ENCODE measurements at places on chromosomes 7 and 10.
A peak's percentile ranks its signal among the peaks of the same experiment; 100 is the strongest.

DNA sequence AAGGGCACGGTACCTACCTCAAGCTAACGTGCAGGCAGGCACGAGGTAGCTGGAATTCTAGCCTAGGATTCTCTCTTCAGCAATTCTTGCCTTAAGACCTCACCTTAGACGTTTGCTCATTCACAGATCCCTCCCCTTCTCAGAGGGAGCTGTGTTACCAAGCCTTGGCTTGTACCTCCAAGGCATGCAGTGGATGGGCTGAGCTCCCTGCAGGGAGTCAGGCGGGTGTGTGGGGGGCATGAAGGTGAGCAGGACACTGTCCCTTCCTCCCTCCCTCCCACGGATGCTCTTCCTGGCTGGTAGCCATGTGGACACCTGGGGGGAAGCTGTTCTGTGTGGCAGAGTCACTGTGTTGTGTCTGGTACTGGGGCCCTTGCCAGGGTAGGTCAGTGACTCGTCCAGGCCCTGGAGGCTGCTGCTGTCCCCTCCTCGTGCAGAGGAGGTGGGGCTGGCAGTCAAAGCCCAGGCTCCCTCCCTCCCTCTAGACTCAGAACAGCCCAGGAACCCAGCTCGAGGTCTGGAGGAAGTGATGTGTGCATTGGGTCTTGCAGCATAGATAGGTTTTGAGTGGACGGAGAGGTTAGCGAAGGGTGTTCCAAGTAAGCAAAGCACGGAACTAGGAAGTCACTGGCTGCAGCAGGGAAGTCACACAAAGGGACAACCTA, 222.2 kb upstream of the SH2B2 start:
- DNase-seq, result peak; percentile 90

GRCh38 chr10:31101123-31101522, 69.5 kb upstream of the ZNF438 start:
- DNase-seq, result peak; percentile 99

- DNase-seq, result no peak
These were observed 148.7 kb downstream of the C7orf25 start for GRCh38 chr7:42763137-42763551.

DNA sequence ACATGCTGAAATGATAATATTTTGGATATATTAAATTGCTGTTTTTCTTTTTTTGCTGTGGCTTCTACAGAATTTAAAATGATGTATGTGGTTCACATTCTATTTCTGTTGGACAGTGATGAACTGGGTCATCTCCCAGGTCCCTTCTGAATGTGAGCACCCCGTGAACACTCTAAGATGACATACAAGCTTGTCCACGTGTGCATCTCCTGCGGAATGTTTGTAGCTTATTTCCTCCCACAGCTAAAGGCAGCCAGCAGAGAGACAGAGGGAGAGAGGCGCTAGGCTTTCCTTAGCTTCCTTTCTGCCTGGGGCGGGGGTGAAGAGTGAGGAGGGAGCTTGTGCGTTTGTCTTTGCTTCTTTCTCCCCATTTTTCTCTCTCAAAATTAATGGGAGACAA, 219.1 kb downstream of the EMX2 start:
- DNase-seq, result no peak

- no peak for DNase-seq
These were observed 4.8 kb downstream of the FEZF1 start for GRCh38 chr7:122299624-122300210.

- no peak for DNase-seq
These were observed 454.9 kb downstream of the DNAJB6 start for GRCh38 chr7:157791666-157792065.

DNA sequence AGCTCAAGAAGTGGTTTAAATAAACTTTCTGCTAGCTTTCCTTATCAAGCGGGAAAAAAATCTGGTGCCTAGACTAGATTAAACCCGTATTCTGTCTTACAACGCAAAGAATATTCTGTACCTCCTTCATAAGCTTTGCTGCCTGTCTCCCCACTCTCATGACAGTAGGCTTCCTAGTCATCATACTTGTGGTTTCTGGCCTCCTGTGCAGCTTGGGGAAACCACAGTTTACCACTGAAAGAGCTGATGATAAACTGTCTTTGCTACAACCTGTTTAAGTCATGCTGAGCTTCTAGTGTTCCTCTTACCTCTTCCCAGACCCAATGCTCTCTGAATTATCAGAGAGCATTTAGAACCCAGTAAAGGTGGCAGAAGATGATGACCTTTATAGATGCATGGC, 55.0 kb downstream of the PODXL start:
- peak; percentile 75 for DNase-seq

GRCh38 chr7:156006024-156006423, 193.8 kb upstream of the SHH start:
- DNase-seq, result no peak

GRCh38 chr10:111034598-111035310, 42.1 kb upstream of the ADRA2A start:
- DNase-seq, result peak; percentile 14

GRCh38 chr7:34078864-34079263, 173.5 kb downstream of the BMPER start:
- DNase-seq, result no peak

- DNase-seq, result peak; percentile 89
These were observed 33.4 kb upstream of the PLPP4 start for GRCh38 chr10:120423431-120424197.

GRCh38 chr10:5285186-5285585, 79.6 kb upstream of the UCN3 start:
- no peak for DNase-seq

- no peak for DNase-seq
These were observed 178.7 kb upstream of the PRSS58 start for GRCh38 chr7:142436601-142437000.

GRCh38 chr10:46239247-46239646, 47.5 kb upstream of the ANTXRL start:
- no peak for DNase-seq

DNA sequence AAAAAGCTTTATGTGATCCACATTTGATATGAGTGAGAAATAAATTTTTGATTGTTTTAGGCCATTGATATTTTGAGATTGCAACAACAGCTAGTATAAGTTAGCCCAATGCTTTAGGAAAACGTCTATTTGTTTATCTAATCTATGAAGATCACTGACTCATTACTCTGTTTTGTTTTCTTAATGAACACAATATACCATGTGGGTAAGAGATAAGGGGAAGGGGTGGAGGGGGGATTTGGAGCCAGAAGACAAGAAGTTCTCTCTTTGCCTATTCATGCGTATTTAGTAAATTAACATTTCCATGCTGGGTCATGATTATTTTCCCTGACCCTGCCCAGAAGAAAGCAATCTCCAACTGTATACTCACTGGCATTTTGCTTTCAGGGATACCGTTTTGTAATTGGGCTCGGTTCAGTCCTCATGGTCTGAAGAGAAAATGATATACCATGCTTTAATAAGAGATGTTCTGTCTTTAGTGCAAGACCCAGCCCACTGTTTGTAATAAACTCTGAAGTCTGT, 359.5 kb upstream of the NPSR1 start:
- no peak for DNase-seq

GRCh38 chr7:149664666-149665065, 108.7 kb downstream of the ZNF467 start:
- DNase-seq, result peak; percentile 39

GRCh38 chr7:79837915-79838314, 296.7 kb upstream of the GNAI1 start:
- DNase-seq, result no peak

GRCh38 chr10:112135604-112136003, 48.0 kb downstream of the GPAM start:
- no peak for DNase-seq

DNA sequence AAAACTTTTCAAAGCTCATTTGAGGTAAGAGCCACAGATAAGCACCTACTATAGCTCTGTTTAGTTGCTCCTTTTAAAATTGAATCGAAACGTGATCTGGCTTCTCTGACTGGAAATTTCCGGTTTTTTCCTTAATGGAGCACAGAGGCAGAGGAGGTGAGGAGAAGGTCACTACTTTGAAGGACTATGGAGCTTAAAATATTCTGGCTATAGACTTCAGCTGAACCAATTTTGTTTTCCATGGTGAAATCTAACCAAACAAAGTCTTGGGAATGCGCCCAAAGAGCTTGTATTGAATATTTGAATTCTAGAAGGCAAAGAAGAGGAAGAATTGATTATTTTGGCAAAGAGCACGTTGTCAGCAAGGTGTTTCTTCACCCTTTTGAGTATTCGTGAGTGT, 711.1 kb downstream of the SUGCT start:
- DNase-seq, result no peak

DNA sequence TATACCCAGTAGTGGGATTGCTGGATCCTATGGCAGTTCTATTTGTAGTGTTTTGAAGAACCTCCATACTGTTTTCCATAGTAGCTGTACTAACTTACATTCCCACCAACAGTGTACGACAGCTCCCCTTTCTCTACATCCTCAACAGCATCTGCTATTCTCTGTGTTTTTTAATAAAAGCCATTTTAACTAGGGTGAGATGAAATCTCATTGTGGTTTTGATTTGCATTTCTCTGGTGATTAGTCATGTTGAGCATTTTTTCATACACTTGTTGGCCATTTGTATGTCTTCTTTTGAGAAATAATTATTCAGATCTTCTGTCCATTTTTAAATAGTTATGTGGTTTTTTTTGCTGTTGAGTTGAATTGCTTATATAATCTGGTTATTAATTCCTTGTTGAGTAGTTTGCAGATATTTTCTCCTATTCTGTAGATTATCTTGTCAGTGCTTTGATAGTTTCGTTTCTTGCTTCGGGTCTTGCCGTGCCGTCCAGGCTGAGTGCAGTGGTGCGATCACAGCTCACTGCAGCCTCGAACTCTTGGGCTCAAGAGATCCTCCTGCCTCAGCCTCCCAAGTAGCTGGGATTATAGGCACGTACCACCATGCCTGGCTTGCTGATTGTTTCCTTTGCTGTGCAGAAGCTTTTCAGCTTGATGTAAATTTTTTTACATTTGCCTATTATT, 12.0 kb downstream of the MTG1 start:
- peak; percentile 29 for DNase-seq

- no peak for DNase-seq
These were observed 46.9 kb downstream of the ZNF518A start for GRCh38 chr10:96176985-96177384.

DNA sequence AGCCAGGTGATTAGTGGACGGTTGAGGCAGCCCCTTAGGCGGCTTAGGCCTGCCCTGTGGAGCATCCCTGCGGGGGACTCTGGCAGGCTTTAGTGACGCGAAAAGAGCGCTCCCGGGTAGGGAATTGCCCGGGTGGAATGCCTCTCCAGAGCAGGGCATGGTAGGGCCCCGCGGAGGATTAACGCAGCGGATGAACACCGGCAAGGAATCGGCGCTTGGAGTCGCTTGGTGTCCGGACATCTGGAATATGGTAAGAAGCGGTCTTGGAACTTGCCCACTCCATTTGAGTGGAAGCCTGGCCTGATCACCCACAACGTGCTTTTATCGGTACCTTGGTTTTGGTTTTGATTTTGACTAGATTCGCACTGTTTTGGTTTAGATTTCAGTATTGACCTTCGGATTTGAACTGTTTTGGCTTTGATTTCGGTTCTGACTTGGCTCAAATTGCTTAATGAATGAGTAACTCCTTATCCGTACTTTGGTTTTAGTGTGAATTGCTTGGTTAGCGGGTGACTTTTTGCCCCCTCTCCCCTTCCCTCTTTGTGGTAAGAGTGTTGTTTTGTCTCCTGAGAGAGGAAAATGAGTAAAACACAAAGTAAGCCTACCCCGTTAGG, 24.2 kb upstream of the CHST3 start:
- DNase-seq, result no peak

DNA sequence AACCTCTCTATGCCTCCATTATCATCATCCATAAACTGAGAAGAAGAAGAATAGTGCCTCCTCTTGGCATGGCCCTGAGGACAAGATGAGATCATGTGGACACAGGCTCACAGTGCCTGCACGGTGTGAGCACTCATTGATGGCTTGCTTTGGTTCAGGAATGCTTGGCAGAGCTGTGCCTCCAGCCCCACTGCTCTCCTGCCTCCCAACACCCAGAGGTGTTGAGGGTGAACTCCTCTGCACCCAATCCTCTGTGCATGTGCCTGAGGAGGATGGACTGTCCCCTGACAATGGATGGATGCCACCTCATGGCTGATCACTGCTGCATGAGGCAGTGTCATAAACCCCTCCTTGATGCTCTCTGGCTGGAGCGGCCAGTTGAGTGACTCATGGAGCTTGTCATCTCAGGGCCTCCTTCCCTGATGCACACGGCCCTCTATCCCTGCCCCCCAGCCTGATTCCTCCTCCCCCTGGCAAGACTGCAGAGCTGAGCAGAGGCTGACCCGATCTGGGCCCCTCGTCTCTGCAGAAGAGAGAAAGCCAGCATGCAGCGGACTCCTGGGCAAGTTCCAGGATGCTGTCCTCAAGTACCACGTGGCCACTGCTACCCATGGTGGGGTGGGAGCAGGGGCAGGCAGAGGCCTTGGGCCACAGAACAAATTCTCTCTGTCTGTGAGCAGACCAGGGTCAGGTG, 136.3 kb downstream of the KCNMA1 start:
- DNase-seq, result peak; percentile 98

- DNase-seq, result no peak
These were observed 14.3 kb downstream of the TSPAN15 start for GRCh38 chr10:69465457-69466157.

DNA sequence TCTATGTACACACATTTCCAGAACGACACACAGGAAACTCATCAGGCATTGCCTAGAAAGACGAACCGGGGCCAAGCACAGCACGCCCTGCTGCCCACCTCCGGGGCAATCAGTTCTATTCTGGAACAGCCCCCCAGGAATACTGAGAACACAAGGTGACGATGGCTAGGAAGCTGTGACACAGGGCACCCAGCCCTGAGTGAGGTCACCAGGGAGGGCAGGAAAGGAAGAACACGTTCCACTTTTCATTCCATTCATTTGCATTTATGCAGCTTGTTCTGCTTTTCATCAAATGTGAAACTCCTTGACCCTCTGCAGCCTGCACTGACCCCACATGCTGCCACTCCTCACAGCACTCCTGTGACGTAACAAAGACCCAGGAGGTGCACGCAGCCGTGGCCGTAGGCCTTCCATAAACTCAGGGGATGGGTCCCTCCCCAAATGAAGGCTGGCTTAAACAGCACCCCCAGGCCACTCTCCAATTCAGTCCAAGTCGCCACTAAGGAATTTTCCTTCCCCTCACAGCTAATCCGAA, 28.9 kb downstream of the MAD1L1 start:
- DNase-seq, result no peak

GRCh38 chr7:104934665-104935064, 79.3 kb upstream of the KMT2E start:
- no peak for DNase-seq

GRCh38 chr7:100887516-100888290, 1.8 kb downstream of the UFSP1 start:
- DNase-seq, result no peak

DNA sequence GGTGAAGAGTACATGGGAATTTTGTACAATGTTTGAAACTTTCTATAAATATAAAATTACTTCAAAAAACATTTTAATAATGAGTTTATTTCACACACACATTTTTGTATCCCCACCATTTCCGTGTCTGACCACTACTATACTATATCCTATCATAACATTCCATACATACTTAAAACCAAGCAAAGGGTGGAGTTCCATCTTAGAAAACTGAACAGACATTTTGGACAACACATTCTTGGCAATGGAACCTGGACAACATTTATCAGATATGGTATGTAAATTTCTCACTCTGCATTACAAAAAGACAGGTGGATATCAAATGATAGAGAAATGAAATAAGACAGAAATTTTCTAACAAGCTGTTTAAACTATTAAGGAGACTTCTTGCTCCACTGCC, 168.9 kb downstream of the TWIST1 start:
- DNase-seq, result no peak

GRCh38 chr7:31014826-31015225, 37.3 kb upstream of the ADCYAP1R1 start:
- no peak for DNase-seq

Data from kidney tubule cell (primary cell).